ENCODE measurements at places on chromosomes 4 and X.

GRCh38 chr4:22875587-22876257 is 183.0 kb downstream of the GBA3 start:
- no peak for DNase-seq

GRCh38 chr4:3302173-3302785 is 9.5 kb downstream of the RGS12 start:
- peak; percentile 47 for DNase-seq

- DNase-seq, result no peak
Observed at GRCh38 chrX:56817179-56817578, 88.1 kb downstream of the NBDY start.

GRCh38 chr4:47531241-47531953 is 46.3 kb downstream of the ATP10D start:
- DNase-seq, result no peak

DNA sequence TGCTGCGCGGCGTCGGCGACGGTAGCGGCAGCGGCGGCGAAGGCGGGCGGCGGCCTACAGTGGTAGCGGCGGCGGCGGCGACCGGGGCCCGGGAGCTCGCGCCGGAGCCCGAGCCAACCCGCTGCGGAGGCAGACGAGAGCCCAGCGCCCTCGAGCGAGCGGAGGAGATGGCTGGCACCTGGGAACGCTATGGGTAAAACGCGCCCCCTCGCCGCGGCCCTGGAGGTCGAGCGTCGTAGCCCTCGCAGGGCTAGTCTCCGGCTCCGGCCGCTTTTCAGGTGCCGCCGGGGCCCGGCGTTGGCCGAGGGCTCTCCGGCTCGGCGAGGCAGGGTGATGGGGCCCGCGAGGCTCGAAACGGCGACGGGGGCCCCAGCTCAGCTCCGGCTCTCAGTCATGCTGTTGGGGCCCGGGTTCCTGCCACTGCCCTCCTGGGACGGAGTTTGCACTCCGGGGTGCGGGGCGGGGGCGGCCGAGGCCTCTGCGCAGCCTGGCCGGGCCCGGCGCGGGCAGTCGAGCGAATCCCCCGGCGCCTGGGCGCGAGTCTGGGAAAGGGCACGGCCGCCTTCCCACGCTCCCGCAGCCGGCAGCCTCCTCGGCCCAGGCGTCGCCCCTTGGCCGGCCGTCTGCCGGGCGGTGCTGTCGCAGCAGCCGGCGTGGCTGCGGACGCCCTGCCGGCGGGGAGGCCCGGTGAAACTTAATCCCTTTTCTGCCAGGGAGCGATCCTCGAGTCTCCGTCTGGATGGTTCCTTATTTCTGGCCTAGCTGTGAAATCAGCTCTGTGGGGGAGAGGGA is 768 bp downstream of the MID2 start:
- DNase-seq, result peak; percentile 49

DNA sequence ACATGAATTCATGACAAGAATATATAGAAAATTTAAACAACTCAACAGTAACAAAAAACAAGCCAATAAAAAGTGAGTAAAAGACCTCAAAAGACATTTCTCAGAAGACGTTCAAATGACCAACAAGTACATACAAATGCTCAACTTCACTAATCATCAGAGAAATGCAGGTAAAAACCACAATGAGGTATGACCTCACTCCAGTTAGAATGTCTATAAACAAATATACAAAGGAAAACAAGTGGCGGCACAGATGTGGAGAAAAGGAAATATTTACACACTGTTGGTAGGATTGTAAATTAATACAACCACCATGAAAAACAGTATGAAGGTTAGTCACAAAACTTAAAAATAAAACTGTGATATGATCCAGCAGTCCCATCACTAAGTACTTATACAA is 1033.1 kb downstream of the RAPGEF2 start:
- DNase-seq, result no peak

All from left lobe of liver (tissue), 2 donors.